ENCODE measurements at places on chromosomes 16 and 17. TPM values are rescaled to one million over a fixed set of nuclear protein-coding genes. Genes with fewer than 3 reads are reported as not detected.

- H3K4me3 ChIP-seq = peak overlapping the region; percentile 33
- H3K36me3 ChIP-seq = no peaks in the 10 kb centered on the region
- no peaks in the 10 kb centered on the region for H3K4me1 ChIP-seq
- no peaks in the 10 kb centered on the region for H3K27me3 ChIP-seq
These were observed 13.4 kb upstream of the SULT1A1 start for GRCh38 chr16:28623172-28623711.

- no peaks in the 10 kb centered on the region for H3K27me3 ChIP-seq
- no peak overlapping the region for H3K27ac ChIP-seq
- no peak overlapping the region for H3K4me3 ChIP-seq
- H3K4me1 ChIP-seq = no peaks in the 10 kb centered on the region
These were observed 209.2 kb downstream of the PARN start for GRCh38 chr16:14420721-14421488.

- H3K36me3 ChIP-seq = no peaks in the 10 kb centered on the region
- H3K4me1 ChIP-seq = no peaks in the 10 kb centered on the region
- H3K4me3 ChIP-seq = no peak overlapping the region
- DNase-seq = no peak
These were observed 39.3 kb upstream of the TEKT1 start for GRCh38 chr17:6870841-6871240.

- H3K27me3 ChIP-seq = no peaks in the 10 kb centered on the region
- DNase-seq = no peak
- peak overlapping the region; percentile 36 for H3K27ac ChIP-seq
- no peaks in the 10 kb centered on the region for H3K36me3 ChIP-seq
- peaks cover 23% of the 10 kb centered on the region for H3K4me1 ChIP-seq
These were observed 33.9 kb downstream of the DCUN1D3 start for GRCh38 chr16:20866145-20866772.

- H3K4me1 ChIP-seq = no peaks in the 10 kb centered on the region
- H3K4me3 ChIP-seq = no peak overlapping the region
- no peak overlapping the region for H3K27ac ChIP-seq
- DNase-seq = no peak
These were observed 52.5 kb downstream of the PIPOX start for GRCh38 chr17:29095439-29095838.

GRCh38 chr16:23160574-23160973, 11.3 kb upstream of the USP31 start:
- no peaks in the 10 kb centered on the region for H3K36me3 ChIP-seq
- no peak overlapping the region for H3K27ac ChIP-seq
- no peak for DNase-seq

DNA sequence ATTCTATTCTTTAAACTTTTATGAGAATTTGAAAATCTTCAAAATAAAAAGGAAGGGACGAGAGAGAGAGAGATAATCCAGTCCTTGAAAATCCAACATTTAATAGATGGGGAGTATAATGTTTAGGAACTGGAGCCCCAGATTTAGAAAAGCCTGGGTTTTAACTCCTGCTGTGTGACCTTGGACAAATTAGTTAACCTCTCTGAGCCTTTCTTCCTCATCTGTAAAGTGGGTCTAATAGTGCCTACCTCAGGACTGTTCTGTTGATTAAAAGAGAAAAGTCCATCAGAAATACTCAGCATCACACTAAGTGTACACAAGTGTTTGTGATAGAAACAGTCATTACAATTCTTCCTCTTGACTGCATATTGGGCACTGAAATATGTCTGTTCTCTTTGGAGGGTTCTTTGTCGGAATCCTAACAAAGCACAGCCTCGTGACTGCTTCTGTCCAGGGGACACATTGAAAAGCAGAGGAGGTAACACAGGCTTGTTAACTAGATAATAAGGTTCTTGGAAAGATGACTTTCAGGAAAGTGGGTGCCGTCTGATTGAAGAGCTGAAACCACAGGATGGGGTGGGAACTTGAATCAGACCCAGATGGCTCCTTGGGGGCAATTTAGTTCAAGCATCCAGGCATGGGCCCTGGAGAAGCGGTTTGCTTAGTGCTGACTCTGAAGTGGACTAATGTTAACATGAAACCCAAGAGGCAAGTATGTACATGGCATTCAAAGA, 128.2 kb downstream of the CLEC16A start:
- no peaks in the 10 kb centered on the region for H3K36me3 ChIP-seq
- no peaks in the 10 kb centered on the region for H3K4me1 ChIP-seq
- no peak overlapping the region for H3K4me3 ChIP-seq
- no peak overlapping the region for H3K27ac ChIP-seq
- DNase-seq = no peak

GRCh38 chr16:11543661-11544393, 42.9 kb downstream of the LITAF start:
- H3K4me1 ChIP-seq = no peaks in the 10 kb centered on the region
- H3K4me3 ChIP-seq = no peak overlapping the region
- no peaks in the 10 kb centered on the region for H3K36me3 ChIP-seq
- H3K27ac ChIP-seq = no peak overlapping the region
- no peaks in the 10 kb centered on the region for H3K27me3 ChIP-seq

GRCh38 chr16:35339337-35339736, 1879.9 kb downstream of the TP53TG3F start:
- H3K36me3 ChIP-seq = no peaks in the 10 kb centered on the region
- H3K4me3 ChIP-seq = no peak overlapping the region
- H3K27me3 ChIP-seq = no peaks in the 10 kb centered on the region
- no peak overlapping the region for H3K27ac ChIP-seq

DNA sequence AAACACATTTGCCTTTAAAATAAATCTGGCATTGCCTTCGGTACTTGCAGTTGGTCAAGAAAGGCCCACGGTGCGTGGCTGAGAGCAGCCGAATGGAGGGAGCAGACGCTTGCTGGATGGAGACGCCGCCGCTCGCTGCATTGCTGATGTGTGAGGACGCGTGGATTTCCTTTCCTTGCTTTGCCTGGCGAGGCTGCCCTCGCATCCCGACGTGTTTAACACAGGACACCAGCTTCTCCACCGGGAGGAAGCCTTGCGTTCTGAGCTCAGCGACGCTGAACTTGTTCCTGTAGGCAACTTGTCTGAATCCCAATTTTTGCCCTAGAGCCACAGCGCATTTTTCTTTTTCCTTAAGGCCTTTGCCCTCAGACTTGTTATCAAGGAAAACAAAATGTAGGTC, 45.8 kb downstream of the COX4I1 start:
- no peaks in the 10 kb centered on the region for H3K4me1 ChIP-seq
- no peak for DNase-seq
- H3K4me3 ChIP-seq = no peak overlapping the region
- H3K36me3 ChIP-seq = no peaks in the 10 kb centered on the region
- H3K27me3 ChIP-seq = no peaks in the 10 kb centered on the region

- H3K4me3 ChIP-seq = no peak overlapping the region
- no peaks in the 10 kb centered on the region for H3K4me1 ChIP-seq
- no peaks in the 10 kb centered on the region for H3K36me3 ChIP-seq
- no peak overlapping the region for H3K27ac ChIP-seq
These were observed 109.5 kb downstream of the CDH8 start for GRCh38 chr16:61926766-61927165.

GRCh38 chr17:41793784-41794539, 7.5 kb upstream of the JUP start:
- H3K4me3 ChIP-seq = peak overlapping the region; percentile 45
- no peaks in the 10 kb centered on the region for H3K36me3 ChIP-seq
- H3K4me1 ChIP-seq = peaks cover 46% of the 10 kb centered on the region
- H3K27me3 ChIP-seq = no peaks in the 10 kb centered on the region
- no peak for DNase-seq

DNA sequence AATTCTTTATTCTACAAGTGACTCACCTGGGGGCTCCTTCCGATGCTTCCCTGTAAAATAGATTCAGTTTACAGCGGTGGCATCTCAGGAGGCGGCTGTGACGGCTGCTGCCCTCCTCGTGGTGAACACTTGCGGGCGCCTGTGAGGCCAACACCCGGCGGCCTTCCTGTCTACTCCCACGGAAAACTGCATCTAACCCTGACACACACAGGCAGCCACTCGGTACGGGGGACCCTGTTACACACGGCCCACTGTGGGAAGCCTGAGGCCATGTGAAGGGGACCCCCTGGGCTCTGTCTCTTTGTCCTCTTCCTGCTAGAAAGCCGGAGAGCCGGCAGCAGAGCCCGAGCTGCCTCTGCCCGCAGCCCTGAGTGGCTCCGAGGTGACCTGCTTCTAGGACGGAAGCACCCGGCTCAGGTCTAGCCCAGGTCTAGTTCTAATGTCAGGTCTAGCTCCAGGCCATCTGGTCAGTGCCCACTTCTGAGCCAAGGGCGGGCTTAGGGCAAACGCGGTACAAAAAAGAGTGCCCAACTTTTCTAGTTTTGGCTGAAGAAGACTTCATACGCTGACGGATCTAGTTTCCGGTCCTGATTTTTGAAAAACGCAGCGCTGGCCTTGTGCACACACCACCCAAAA, 159.4 kb downstream of the ENGASE start:
- no peak overlapping the region for H3K4me3 ChIP-seq
- no peaks in the 10 kb centered on the region for H3K36me3 ChIP-seq
- H3K4me1 ChIP-seq = no peaks in the 10 kb centered on the region

DNA sequence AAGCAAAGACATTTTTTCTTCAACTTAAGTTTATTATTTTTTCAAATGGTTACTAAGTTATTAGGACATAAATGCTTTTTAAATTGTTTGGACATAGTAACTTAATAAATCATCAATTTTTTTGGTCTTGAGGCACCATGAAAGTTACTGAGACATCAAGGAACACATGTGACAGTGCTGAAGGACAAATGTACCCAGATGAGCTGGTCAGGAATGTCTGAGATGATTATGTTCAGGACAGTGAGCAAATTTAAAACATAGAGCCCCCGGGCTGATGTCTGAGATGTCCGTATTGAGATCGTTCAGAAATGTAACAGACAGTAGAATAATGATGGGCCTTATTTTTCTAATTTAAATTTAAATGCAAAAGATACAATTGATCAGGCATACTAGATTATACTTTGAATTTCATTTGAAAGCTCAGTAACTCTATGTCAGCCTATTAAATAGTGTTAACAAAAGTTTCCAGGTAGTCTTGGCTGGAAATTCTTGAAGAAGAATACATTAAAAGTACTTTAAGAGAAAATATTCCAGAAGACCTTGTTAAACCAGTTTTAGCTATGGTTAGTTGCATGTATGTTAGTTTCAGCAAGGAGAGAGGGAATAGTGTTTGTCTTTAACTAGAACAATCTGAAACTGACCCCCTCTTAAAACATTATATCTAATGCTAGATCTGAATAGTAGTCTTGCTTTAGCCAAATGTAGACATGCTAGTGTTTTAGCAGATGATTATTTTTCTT, 36.4 kb downstream of the SEC14L1 start:
- no peaks in the 10 kb centered on the region for H3K36me3 ChIP-seq

DNA sequence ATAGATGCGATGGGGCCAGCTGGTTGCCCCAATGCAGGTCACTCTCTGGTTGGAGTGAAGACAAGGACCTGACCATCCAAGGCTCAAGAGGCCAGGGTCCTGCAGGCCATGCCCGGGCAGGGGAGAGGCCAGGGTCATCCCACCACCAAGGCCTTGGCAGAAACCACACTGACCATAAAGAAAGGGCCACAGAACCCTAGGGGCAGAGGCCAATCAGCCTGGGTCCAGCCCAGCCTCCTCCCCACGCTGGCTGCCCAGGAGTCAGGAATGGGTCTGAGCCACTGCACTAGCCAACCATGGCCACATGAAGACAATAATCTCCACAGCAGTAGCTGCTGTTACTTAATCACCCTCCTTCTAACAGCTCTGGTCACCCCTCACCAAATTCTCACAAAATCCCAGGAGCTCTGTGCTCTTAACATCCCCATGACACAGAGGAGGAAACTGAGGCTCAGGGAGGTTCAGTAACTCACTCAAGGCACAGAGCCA, 10.2 kb upstream of the BCAR1 start:
- H3K27ac ChIP-seq = no peak overlapping the region
- DNase-seq = no peak
- H3K4me3 ChIP-seq = no peak overlapping the region
- no peaks in the 10 kb centered on the region for H3K27me3 ChIP-seq
- H3K36me3 ChIP-seq = no peaks in the 10 kb centered on the region
- peaks cover 49% of the 10 kb centered on the region for H3K4me1 ChIP-seq

GRCh38 chr17:64689106-64689505, 27.0 kb upstream of the SMURF2 start:
- H3K36me3 ChIP-seq = no peaks in the 10 kb centered on the region
- no peaks in the 10 kb centered on the region for H3K27me3 ChIP-seq
- no peak overlapping the region for H3K4me3 ChIP-seq
- H3K4me1 ChIP-seq = 0 out of 2 replicates have a peak, but pooled peaks cover 1% of the 10 kb centered on the region
- no peak for DNase-seq

GRCh38 chr16:23901178-23902033, 65.6 kb downstream of the PRKCB start:
- H3K27ac ChIP-seq = no peak overlapping the region
- no peaks in the 10 kb centered on the region for H3K27me3 ChIP-seq
- DNase-seq = no peak
- H3K36me3 ChIP-seq = no peaks in the 10 kb centered on the region

DNA sequence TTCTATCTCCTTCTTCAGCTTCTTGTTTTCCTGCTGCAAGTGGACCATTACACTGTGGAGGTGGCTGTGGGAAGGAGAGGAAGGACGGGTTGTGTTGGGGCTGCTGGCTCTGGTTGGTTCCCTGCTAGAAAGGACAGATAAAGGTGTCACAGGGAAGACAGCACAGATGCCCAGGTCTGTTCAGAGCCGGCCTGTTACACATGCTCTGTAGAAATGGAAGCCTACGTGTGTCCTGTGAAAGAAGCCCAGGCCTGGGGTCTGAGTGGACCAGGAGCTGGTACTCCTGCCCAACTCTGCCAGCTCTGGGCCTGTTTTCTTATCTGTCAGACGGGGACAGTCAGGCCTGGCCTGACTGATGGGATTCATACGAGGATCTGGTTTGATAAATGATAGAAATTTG, 26.4 kb downstream of the DHX38 start:
- no peak overlapping the region for H3K27ac ChIP-seq
- no peak overlapping the region for H3K4me3 ChIP-seq
- no peaks in the 10 kb centered on the region for H3K36me3 ChIP-seq
- no peak for DNase-seq
- no peaks in the 10 kb centered on the region for H3K4me1 ChIP-seq
- H3K27me3 ChIP-seq = no peaks in the 10 kb centered on the region

DNA sequence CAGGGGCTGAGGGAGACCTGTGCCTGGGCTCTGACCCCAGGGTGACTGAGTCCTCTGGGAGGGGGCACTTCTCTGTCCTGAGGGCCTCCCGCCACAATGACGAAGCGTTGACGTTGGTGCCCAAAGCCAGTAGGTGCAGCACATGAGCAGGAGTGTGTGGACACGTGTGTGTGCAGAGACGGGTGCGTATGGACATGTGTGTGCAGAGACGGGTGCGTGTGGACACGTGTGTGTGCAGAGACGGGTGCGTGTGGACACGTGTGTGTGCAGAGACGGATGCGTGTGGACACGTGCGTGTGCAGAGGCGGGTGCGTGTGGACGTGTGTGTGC, 726 bp upstream of the CD7 start:
- peaks cover 9% of the 10 kb centered on the region for H3K4me1 ChIP-seq
- DNase-seq = no peak
- H3K27me3 ChIP-seq = no peaks in the 10 kb centered on the region
- no peak overlapping the region for H3K4me3 ChIP-seq

GRCh38 chr17:48374650-48375230, 55.3 kb downstream of the SKAP1 start:
- H3K36me3 ChIP-seq = no peaks in the 10 kb centered on the region
- H3K27me3 ChIP-seq = no peaks in the 10 kb centered on the region
- DNase-seq = no peak
- H3K27ac ChIP-seq = no peak overlapping the region

- H3K27me3 ChIP-seq = no peaks in the 10 kb centered on the region
- H3K4me1 ChIP-seq = peaks cover 47% of the 10 kb centered on the region
- peak overlapping the region; percentile 96 for H3K27ac ChIP-seq
- no peak for DNase-seq
These were observed 17.2 kb upstream of the CACNG4 start for GRCh38 chr17:66947311-66947710.

Gene KRTAP3-2
- total RNA-seq = not detected

Gene PRKCB
- 0.41 TPM for total RNA-seq

Gene CCL11
- not detected for total RNA-seq

Gene HAP1
- 11.6 TPM for total RNA-seq

Gene NPIPA7
- total RNA-seq = 5.6 TPM

All from Panc1 (cell line).